Naive thymus-derived CD8-positive, alpha-beta T cell (primary cell): ENCODE measurements at places on chromosomes 5 and 9. TPM values are rescaled to one million over a fixed set of nuclear protein-coding genes. Genes with fewer than 3 reads are reported as not detected.

DNA sequence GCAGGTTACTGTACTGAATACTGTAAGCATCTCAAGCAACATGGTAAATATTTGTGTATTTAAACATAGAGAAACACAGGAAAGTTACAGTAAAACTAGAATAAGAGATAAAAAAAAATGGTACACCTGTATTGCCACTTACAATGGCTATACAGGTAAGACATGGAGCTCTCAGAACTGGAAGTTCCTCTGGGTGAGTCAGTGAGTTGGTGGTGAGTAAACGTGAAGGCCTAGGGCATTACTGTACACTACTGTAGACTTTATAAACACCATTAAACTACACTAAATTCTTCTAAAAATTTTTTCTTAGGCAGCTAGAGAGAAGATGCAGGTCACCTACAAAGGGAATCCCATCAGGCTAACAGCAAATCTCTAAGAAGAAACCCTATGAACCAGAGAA, 872.9 kb downstream of the TAF11L14 start:
- no peak for DNase-seq

DNA sequence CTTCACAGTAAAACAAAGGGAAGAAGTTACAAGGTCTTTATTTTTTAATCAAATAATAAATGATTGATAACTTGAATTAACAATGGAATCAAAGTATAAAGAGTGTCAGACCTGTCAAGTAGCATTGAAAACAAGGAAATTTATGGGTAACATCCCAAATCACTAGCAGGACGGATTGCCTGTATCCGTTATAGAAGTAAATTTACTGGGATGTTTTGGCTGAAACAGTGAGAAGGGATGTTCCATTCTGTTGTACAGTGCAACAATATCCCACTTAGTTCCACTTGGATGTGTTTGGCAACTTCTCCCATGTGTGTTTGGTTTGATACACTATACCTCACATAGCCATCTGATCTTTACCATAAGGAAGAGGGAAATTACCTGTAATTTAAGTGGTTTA, 421.0 kb upstream of the CHD1 start:
- DNase-seq: no peak

GRCh38 chr9:87223392-87224246, 274.0 kb upstream of the DAPK1 start:
- DNase-seq: no peak

- no peak for DNase-seq
Measured at GRCh38 chr9:124098141-124098905, 86.8 kb downstream of the LHX2 start.

- DNase-seq: no peak
Measured at GRCh38 chr9:124878021-124878420, 16.1 kb downstream of the ARPC5L start.

DNA sequence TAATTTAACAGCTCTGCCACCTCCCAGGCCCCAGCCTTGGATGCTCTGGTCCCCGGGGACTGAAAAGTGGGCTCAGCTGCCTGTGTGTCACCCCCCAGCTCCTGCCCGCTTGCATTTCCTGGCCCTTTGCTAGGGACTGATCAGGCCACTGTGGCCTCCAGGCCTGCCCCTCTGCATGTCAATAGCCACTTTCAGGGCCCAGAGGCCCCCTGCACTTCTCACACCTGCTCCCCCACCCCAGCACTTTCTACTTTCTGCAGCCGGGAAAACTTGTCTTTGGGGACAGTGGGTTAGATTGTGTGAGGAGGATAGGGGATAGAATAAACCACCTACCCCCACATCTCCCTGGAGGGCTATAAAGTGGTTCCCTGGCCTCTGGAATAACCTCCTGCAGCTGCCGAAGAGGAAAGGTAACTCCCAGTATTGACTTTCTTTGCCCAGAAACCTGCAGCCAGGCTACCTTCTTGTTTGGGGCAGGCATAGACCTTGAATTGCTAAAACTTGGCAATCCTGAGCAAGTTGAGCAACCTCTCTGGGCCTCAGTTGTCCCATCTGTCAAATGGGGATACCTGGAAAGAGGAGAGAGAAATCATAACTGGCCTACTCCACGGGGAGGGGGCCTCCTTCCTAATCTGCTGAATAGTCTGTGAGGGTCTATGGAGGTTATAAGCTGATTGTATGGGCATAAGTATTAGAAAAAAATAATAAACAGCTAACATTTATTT, 7.8 kb downstream of the AIF1L start:
- DNase-seq: no peak

DNA sequence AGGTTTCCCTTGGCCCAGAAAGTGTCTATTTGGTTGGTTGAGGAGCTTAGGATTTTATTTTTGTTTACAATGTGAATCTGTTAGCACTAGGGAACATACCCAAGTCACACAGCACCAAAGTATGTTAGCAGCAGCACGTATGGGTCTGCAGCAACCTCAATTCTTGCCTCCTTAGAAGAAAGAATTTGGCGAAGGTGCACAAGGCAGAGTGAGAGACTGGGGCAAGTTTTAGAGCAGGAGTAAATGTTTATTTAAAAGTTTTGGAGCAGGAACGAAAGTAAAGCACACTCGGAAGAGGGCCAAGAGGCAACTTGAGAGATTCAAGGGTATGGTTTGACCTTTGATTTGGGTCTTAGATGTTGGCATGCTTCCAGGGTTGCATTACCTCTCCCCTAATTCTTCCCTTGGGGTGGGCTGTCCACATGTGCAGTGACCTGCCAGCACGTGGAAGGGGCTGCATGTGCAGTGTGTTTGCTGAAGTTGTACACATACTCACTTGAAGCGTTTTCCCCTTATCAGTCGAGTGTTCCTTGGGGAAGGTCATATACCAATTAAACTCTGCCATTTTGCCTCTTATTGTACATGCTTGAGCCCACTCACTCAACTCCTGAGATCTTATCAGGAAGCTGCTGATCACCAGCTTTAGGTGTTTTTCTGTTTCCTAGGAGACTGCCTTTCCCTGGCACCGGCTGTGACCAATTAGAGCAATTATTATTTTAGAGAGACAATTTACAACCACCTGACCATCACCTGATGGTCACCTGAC, 64.9 kb upstream of the SHC3 start:
- DNase-seq: no peak

PCDHA1 gene
- not detected for total RNA-seq

LRRC14B gene
- total RNA-seq: not detected
